ENCODE measurements at places on chromosomes 2 and 18.

- H3K27me3 ChIP-seq = no peaks in the 10 kb centered on the region
- H3K27ac ChIP-seq = no peak overlapping the region
- no peak for DNase-seq
- no peaks in the 10 kb centered on the region for H3K4me1 ChIP-seq
Measured at GRCh38 chr18:11327391-11328009, 178.1 kb upstream of the PIEZO2 start.

GRCh38 chr2:61911510-61911909 lies 6.0 kb downstream of the COMMD1 start:
- no peak overlapping the region for H3K27ac ChIP-seq
- H3K4me1 ChIP-seq = no peaks in the 10 kb centered on the region
- peaks cover 3% of the 10 kb centered on the region for H3K36me3 ChIP-seq
- no peak overlapping the region for H3K4me3 ChIP-seq

GRCh38 chr2:209913786-209914345 lies 88.6 kb upstream of the RPE start:
- no peaks in the 10 kb centered on the region for H3K27me3 ChIP-seq
- H3K4me1 ChIP-seq = no peaks in the 10 kb centered on the region
- no peak overlapping the region for H3K4me3 ChIP-seq
- DNase-seq = no peak

DNA sequence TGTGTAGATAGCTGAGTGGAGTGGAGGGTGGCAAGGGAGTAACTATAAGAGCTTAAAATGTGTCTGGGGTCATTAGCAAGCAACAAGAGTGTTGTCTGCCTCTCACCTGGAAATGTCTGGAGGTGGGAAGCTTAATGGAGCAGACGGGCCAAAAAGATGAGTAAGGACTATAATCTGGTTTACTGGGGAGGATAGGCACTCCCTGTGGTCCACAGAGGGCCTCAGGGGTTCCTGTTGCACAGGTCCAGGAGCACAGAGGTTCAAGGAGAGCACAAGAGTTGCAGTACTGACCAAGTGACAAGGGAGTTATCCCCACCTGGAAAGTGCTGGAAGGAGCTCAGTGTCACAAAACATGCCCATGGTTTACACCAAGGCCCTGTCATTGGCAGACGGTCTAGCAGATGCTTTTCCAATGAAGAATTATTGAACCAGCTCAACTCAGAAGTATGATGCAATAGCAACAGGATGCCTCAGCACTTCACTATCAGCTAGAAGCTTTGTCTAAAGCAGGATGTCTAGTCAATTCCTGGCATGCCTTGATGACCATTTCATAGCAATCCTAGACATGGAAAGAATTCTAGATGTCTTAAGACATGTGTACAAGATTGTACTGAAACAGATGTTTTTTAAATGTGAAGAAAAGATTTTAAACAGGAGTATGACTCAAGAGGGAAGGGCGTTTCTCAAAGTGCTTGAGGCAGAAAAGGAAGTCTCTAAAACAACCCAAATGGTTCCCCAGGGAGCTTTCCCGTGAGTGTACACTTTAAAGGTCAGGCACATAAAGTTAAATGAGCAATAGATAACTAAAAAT lies 62.9 kb upstream of the SERPINE2 start:
- H3K4me1 ChIP-seq = no peaks in the 10 kb centered on the region
- H3K36me3 ChIP-seq = no peaks in the 10 kb centered on the region
- DNase-seq = no peak
- no peak overlapping the region for H3K4me3 ChIP-seq
- H3K27ac ChIP-seq = no peak overlapping the region

DNA sequence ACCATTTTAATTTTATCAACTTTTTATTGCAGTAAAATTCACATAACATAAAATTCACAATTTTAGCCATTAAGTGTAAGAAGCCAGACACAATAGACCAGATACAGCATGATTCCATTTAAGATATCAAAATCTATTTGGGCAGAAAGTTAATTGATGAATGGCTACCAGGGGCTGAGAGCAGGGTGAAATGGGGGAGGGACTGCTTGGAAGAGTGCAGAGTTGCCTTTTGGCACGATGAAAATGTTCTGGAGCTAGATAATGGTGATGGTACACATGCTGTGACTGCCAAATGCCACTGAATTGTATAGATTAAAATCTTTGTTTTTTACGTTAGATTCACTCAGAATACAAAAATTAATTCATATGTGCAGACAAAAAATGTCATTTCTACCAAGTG lies 289.3 kb upstream of the HNMT start:
- no peak overlapping the region for H3K4me3 ChIP-seq

GRCh38 chr2:33213648-33214047 lies 262.8 kb upstream of the RASGRP3 start:
- H3K4me3 ChIP-seq = no peak overlapping the region
- no peak for DNase-seq
- no peaks in the 10 kb centered on the region for H3K36me3 ChIP-seq
- H3K27ac ChIP-seq = no peak overlapping the region

DNA sequence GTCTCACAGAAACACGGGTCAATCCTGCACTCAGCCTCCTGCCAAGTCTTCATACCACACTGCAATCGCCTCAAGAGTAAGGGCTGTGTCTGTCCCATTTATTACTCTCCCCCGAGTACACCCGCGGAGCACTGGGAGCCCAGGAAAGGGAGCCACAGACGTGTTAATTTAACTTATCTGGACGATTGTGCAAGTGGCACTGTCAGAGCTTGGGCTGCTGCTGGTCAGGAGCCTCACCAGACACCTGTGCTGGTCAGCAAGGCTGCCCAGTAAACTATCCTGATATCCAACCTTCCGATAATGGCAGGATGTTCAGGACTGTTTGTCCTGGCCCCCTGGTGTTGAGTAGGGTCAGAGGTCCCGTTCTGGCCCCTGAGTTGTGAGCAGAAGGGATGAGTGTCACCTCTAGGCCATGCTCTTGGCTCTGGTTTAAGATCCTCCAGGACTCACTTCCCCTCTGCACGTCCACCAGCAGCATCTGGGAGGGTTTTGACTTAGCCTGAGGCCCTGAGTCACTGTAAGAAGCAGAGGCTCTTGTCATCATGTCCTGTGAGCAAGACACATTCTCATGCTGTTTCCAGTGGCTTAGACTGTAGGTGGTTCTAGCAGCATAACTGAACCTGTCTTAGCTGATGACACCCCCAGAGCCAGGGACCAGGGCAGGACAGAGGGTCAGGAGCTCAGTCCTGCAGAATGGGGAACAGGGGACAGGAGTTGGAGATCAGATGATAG lies 82.5 kb upstream of the ARL4C start:
- H3K27me3 ChIP-seq = no peaks in the 10 kb centered on the region
- no peaks in the 10 kb centered on the region for H3K4me1 ChIP-seq
- H3K4me3 ChIP-seq = no peak overlapping the region
- no peak overlapping the region for H3K27ac ChIP-seq
- DNase-seq = no peak
- no peaks in the 10 kb centered on the region for H3K36me3 ChIP-seq

GRCh38 chr2:8346706-8347430 lies 335.0 kb upstream of the ID2 start:
- no peaks in the 10 kb centered on the region for H3K4me1 ChIP-seq
- H3K27ac ChIP-seq = no peak overlapping the region
- H3K36me3 ChIP-seq = no peaks in the 10 kb centered on the region
- no peak overlapping the region for H3K4me3 ChIP-seq
- H3K27me3 ChIP-seq = no peaks in the 10 kb centered on the region

DNA sequence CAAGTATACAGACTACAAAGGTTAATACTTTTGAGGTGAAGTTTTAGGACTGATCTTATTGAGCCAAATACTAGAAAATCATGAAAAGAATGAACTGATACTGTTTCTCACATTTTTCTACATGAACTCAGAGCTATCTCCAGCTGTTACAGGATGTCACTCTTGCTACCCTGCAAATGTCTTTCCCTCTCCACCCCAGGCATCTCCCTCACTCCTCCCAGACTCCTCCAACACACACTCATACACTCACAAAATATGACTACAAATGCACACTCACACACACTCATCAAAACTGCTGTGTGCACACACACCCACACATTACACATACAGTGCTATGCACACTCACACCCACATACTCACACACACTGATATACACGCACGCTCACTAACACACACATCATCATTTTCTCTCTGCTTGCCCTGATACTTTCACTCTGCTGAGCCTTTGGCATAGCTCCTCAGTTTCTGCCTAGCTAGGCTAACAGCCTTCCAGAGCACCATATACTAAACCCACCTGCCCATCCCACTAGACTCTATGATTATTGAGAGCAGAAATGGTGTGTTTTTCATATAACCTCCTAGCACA lies 273.3 kb downstream of the CD226 start:
- H3K36me3 ChIP-seq = no peaks in the 10 kb centered on the region
- H3K27ac ChIP-seq = no peak overlapping the region
- no peaks in the 10 kb centered on the region for H3K27me3 ChIP-seq
- no peak overlapping the region for H3K4me3 ChIP-seq

Data from effector memory CD4-positive, alpha-beta T cell (primary cell).